ENCODE measurements at places on chromosomes 12 and 14.

DNA sequence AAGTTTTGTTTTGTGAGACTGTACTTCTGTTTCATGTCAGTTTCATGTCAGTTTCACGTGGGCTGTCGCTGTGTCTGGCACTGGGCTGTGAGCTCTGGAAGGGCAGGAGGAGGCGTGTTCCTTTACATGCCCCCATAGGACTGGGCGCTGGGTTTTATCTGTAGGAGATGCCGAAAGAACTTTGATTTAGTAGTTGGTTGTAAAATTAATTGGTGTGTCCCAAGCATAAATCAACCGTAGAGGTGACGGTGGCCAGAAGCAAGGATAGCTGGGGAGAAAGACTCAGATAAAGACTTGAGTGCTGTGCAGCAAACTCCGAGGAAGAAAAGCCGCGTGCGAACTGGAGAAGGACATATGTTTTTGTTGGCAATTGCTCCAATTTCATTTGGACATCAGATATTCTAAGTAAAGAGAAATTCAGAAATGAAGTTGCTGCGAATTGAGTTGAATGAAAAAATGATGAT is 182.5 kb downstream of the VRK1 start:
- no peak for DNase-seq

- DNase-seq, result peak; percentile 37
These were observed 210.9 kb upstream of the ARID2 start for GRCh38 chr12:45518291-45519235.

DNA sequence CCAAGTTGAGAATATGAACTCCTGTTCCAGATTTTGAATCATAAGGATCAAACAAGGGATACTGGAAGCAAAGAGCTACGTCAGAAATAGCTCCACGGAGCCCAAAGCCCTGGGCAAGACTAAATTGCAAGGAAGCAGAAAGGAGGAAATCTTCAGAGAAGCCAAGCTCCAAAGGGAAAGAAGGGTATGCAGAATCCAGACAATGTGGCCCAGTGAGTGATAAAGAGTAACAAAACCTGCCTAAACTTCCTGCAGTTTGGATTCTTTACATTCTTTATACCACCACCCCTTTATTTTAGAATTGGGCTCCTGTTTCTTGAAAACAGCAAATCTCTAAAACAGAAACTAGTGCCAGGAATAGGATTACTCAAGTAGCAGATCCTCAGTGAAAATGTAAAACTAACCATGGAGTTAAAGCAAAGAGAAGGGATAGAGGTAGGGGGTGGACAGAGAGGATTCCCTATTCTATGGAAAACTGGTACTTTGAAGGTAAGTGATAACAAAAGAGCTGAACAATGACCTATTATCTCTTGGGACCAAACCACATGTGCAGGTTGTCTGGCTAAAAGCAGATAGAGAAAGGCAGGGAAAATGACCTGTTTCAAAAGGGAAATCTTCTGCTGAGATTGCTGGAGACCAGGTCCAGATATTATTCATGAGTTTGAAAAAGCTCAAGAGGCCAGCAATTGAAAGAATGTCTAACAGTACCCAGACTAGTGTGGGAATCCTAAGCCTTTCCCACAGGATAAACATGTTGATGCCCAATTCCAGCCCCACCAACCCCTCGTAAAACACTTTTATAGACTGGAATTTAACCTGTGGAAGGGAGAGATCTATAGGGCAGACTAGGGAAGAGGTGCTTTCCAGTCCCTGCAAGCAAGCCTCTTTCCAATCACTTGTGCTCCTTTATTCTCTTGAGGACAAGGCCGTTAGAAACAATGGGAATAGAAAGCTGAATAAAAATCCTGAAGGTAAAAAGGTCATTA is 24.5 kb downstream of the MBIP start:
- no peak for DNase-seq

DNA sequence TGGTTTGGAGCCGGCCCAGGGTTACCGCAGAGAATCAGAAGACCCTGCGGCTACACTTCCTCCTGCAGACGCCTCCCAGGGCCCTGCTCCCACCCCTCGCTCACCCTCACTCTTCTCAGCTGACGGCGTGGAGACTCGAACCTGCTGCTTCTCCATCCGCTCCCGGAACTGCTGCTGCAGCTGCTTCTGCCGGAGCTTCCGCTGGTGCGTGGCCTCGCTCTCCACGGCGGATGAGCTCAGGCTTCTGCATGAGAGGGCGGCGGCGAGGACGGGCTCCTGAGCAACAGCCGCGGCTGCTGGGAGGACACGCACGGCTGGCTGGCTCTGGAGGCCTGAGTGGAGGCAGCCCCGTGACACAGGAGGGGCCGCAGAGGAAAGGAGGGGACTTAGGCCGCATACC is 33.3 kb downstream of the RAD52 start:
- no peak for DNase-seq

GRCh38 chr14:69077841-69078240 is 75.1 kb downstream of the DCAF5 start:
- DNase-seq, result no peak

DNA sequence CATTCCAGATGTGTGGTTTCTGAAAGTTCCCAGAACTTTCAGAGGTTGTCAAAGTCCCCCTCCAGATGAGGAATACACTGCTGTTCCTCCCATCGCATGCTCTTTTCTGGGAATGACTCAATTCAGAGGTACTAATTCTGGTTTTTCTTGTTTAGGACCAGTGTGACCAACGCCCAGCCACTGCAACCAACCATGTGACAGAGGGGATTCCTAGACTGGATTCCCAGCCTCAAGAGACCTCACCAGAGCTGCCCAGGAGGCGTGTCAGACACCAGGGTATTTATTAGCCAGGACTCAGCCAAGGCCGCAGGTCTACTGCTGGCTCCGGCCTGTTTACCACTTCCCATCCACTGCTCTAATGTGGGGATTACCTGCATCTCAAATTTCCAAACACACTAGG is 24.2 kb downstream of the TRAFD1 start:
- no peak for DNase-seq

DNA sequence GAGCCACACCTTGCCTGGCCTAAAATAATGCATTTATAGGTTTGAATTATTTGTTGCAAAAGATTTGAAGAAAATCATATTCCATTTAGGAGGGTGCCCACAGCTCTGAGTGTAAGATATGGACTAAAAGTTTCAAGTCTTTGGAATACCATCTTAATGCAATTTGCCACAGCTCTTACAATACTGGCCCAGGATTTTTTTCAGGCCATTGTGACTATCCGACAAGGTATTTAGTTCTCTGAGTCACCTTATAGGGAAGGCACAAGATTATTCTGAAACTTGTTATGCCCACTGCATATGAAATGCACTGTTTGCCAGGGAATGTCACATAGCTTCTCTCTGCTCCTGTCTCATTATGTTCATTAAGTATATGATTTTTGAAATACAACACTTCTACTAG is 29.6 kb upstream of the SLC6A13 start:
- DNase-seq, result no peak

DNA sequence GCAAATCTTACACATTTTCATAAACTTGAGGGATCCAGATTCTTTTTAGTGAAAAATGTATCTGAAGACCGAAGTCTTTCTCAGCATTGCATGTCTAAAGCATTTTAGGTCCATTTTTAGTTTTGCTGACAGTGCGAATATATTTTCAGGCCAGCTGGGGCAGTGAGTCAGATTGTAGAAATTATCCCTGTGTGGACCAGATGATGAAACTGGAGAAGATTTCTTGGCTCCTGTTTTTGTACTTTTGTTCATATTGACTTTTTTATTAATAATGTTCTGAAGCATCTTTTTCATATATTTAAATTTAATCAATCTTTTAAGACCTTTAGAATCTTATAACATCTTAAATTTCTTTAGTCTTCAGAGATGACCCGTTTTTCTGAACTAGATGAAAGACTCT is 173.1 kb downstream of the FLRT2 start:
- no peak for DNase-seq

- DNase-seq, result no peak
These were observed 589.8 kb downstream of the KCNH5 start for GRCh38 chr14:62455446-62455845.

- no peak for DNase-seq
These were observed 1.8 kb downstream of the NOC4L start for GRCh38 chr12:132146098-132146497.

DNA sequence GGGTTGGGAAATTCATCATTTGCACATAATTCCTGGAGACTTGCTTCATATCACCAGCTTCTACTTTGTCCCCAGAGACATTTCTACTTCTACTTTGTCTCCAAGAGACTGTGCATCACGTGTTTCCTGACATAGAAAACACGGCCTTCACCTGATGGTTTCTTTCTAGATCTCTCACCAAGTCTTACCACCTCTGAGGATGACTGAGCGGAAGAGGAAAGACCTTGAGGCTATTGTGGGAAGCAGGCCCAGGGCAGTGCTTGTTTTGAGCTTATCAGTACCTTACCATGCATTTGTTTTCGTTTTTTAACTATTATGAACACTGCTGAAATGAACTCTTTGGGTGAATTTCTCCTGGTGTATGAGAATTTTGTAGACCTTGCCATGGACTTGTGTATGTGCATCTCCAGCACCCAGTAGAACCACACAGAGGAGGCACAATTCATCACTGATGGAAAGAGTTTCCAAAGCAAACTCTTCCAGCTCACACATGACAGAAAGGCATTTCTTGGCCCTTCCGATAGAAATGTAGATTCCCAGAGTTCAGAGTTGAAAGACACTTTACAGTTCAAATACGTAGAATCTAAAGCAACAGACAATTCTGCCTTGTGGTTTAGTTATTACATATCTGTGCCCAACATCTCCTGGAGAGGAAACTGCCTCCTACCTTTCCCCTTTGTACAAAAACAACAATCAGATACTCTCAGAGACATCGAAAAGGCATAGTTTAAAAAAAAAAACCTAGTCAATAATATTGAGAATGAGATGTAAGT is 434.7 kb downstream of the FUT8 start:
- DNase-seq, result peak; percentile 66

DNA sequence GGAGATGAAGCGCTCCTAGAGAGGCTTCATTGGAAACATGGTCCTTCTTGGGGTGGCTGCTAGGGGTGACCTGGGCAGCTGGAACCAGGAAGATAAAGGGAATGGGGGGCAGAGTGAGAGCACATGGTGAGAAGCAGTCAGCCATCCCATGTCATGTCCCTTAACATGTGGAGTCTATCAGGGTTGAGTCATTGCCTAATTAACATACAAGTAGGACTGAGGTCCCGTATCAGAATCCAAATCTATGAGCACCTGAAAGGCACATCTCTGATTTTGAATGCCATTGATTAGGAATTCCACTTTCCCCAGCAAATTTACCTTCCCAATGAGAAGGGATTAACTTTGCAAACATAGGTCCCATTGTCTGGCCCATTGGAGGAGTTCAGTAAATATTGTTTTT is 20.3 kb upstream of the PPP1R1A start:
- no peak for DNase-seq
